ENCODE measurements at places on chromosomes 2 and 18. TPM values are rescaled to one million over a fixed set of nuclear protein-coding genes. Genes with fewer than 3 reads are reported as not detected.

DNA sequence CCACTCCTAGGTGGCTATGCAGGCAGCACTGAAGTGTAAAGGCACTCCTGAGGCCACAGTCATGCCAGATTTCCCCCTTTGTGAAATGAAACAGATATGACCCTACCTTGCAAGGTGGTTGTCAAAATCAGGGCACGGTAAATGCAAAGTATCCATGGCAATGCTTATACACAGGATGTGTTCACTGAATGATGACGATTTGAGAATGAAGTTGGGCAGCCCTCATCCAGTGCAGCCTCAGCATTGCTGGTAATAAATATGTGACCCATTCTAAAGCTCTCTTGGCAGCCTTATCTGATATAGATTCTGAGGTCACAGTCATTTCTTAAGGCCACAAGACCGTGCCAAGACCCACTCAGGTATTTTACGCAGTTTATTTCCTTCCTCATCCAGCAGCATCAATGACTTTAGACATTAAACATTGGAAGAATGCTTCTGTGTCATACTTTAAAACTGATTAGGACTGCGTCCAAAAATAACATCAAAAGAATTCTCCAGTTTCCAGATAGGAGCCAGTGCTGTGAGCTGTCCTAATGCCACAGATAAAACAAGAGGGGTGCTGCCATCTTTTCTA, 125.5 kb upstream of the SERTAD2 start:
- peak; percentile 97 for DNase-seq

GRCh38 chr2:123434546-123435395, 590.3 kb upstream of the CNTNAP5 start:
- DNase-seq: no peak

DNA sequence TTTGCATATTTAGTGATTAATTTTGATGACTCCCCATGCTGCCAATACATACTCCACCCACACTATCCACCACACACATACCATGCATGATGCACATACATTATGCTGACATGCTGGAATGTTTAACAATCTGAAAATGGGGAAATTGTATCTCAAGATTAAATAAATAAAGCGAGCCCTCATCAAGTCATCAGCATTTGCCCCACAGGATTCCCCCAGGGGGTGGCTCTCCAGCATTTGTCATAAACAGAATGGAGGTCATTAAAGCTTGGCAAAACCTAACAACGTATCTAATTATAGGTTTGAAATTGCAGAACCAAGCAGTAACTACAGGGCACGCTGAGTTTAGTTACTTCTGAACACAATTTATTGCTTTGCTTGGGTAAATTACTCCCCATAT, 141.2 kb upstream of the TACR1 start:
- peak; percentile 60 for DNase-seq

DNA sequence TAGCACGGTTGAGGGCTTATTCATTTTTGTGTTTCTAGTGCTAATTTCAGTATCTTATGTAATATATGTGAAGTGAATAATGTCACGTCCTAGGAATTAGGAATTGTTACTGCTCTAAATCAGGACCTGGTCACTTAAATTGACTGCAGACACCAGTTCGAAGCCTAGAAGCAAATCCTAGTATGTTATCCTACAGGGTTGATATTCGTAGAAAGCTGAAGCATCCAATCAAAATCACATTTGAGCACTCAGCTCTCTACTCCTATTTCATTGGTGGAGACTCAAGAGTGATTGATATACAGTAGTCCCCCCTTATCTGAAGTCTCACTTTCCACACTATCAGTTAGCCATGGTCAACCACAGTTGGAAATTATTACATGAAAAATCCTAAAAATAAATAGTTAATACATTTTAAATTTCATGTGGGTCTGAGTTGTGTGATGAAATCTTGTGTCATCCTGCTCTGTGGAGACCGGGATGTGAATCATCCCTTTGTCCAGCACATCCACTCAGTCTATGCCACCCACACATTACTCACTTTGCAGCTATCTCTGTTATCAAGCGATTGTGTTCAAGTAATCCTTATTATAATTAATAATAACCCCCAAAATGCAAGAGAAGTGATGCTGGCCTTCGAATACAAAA, 35.2 kb upstream of the SCN9A start:
- peak; percentile 72 for DNase-seq

- DNase-seq: no peak
Measured at GRCh38 chr2:169659320-169659719, 34.9 kb downstream of the CFAP210 start.

The CHST10 gene
- 13.7 TPM for total RNA-seq

All from M059J (cell line).